WTC11 (cell line): ENCODE measurements at places on chromosomes 7 and 10. TPM values are rescaled to one million over a fixed set of nuclear protein-coding genes. Genes with fewer than 3 reads are reported as not detected.

DNA sequence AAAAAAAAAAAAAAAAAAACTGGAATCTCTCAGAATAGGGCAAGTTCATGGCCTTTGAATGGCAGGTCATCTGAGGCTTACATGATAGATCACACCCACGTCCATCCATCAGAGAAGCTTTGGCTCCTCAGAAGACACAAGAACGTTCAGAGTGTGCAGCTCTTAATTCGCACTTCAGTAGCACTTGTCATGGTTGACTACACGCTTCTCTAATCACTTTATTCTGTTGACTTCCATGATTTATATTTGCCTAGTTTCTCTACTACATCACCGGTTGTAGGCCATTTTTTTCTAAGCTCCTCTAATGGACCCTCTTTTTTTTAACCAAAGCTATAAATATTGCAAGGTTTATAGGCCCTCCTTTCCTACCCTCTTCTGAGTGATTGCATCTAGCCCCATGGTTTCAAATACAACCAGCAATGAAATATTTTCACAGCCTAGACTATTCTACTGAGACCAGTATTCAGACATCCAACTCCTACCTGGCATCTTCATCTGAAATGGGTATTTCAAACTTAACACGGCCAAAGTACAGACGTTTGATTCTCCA lies 305.4 kb upstream of the CELF2 start:
- DNase-seq, result no peak

Gene LRRTM3
- 0.32 to 0.52 TPM (median 0.48 TPM) in 3 replicates for total RNA-seq

DNA sequence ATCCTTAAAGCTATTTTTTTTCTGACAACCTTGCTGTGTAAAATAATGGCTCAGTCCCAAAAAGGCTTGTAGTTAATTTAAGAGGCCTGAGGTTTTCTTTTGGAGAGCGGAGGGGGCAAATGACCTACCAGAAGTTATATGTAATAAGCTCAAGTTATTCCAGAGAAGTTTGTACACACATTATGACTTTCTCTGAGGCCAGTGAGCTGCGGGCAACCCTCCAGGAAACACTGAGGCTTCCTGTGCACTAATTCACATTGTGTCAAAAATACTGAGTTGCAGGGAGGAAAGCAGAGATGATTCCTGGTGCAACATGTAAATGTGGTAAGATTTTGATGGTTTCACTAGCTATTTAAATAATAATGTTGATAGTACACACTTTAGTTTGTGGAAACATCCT lies 188.6 kb downstream of the DIP2C start:
- DNase-seq, result no peak

GRCh38 chr7:143499743-143500348 lies 22.2 kb downstream of the TAS2R41 start:
- no peak for DNase-seq

Gene EPDR1
- total RNA-seq, result 6.3 to 7.4 TPM (median 6.7 TPM) in 3 replicates

GRCh38 chr10:113125612-113126011 lies 175.6 kb downstream of the TCF7L2 start:
- DNase-seq, result no peak

Gene NPTX2
- total RNA-seq, result 10.9 to 17.0 TPM (median 15.9 TPM) in 3 replicates

Gene NPVF
- not detected in 3 replicates for total RNA-seq

- no peak for DNase-seq
Measured at GRCh38 chr10:34696423-34696822, 118.7 kb downstream of the PARD3 start.

- no peak for DNase-seq
Measured at GRCh38 chr10:13589316-13589715, 2.6 kb downstream of the PRPF18 start.

GRCh38 chr10:104486803-104487202 lies 133.2 kb downstream of the CFAP58 start:
- DNase-seq, result no peak

Gene UTF1
- total RNA-seq, result 140 to 196 TPM (median 143 TPM) in 3 replicates

GRCh38 chr7:108257954-108258353 lies 127.8 kb upstream of the LAMB4 start:
- no peak for DNase-seq

- no peak for DNase-seq
Measured at GRCh38 chr10:102673819-102674511, 29.7 kb downstream of the TRIM8 start.

- DNase-seq, result no peak
Measured at GRCh38 chr10:2891073-2891769, 176.1 kb upstream of the PFKP start.

GRCh38 chr7:75559355-75559975 lies 67.3 kb downstream of the SPDYE5 start:
- no peak for DNase-seq

- DNase-seq, result no peak
Measured at GRCh38 chr7:17094963-17095574, 203.4 kb upstream of the AHR start.

DNA sequence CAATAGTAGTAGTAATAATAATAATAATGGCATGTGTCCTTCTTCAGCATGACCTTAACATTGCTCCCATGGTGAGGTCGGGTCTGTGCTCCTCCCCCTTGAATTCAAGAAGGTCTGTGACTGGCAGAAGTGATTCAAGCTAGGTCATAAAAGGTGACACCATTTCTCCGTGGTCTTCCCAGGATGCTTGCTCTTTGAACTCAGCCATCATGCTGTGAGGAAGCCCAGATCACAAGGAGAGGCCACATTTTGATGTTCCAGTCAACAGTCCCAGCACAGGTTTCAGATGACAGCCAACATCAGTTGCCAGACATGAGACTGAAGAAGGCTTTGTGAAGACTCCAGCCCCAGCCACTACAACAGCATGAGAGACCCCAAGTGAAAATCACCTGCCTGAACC lies 83.9 kb downstream of the SEPTIN14 start:
- DNase-seq, result no peak

- DNase-seq, result no peak
Measured at GRCh38 chr7:121023683-121024511, 35.4 kb downstream of the CPED1 start.

GRCh38 chr7:132646052-132646451 lies 69.8 kb upstream of the PLXNA4 start:
- no peak for DNase-seq

DNA sequence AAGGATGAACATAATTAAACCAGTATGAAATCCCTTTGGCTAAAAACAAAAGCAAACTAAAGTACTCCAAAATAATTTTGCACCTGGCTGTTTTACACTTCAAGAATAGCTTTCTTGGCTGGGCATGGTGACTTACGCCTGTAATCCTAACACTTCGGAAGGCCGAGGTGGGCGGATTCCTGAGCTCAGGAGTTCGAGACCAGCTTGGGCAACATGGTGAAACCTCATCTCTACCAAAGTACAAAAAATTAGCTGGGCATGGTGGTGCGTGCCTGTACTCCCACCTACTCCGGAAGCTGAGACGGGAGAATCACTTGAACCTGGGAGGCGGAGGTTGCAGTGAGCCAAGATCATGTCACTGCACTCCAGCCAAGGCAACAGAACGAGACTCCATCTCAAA lies 92.2 kb upstream of the AMPH start:
- no peak for DNase-seq

Gene PRKAG2
- 14.7 to 20.3 TPM (median 17.0 TPM) in 3 replicates for total RNA-seq

DNA sequence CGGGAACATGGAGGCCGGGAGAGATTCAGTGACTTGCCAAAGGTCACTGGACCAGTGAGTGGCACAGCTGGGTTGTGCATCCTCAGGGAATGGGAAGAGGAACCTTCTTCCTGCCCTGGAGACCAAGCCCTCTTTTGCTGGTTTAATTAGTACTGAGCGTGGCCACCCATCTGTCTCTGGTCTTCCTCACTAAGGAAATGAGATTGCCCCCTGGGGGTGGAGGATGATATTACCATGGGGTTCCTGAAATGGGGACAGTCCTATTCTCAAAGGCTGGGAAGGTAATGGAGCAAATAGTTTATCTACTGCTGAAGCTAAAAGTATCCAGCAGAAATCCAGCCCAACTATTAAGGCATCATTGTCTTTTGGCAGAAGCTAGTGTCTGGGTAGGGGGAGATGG lies 98.6 kb upstream of the FGFR2 start:
- peak; percentile 87 for DNase-seq

DNA sequence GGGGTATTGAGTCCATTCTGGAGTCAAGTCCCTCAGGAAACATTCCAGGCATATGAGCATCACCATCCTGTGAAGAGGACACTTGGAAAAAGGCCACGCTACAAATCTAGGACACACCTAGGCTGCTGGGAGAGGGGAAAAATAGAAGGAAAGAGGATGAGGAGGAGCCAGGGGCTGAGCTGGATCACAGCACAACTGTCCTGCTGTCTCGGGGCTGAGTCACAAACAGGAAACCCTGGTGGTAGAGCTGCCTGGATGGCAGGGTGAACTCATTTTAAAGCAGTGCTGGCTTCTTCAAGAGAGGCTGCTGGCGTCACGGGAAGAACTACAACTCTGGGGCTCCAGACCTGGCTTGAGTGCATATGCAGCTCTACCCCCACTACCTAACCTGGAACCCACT lies 151.5 kb downstream of the RNF216 start:
- DNase-seq, result no peak

Gene PLAC9
- total RNA-seq, result 4.6 to 7.3 TPM (median 6.6 TPM) in 3 replicates

DNA sequence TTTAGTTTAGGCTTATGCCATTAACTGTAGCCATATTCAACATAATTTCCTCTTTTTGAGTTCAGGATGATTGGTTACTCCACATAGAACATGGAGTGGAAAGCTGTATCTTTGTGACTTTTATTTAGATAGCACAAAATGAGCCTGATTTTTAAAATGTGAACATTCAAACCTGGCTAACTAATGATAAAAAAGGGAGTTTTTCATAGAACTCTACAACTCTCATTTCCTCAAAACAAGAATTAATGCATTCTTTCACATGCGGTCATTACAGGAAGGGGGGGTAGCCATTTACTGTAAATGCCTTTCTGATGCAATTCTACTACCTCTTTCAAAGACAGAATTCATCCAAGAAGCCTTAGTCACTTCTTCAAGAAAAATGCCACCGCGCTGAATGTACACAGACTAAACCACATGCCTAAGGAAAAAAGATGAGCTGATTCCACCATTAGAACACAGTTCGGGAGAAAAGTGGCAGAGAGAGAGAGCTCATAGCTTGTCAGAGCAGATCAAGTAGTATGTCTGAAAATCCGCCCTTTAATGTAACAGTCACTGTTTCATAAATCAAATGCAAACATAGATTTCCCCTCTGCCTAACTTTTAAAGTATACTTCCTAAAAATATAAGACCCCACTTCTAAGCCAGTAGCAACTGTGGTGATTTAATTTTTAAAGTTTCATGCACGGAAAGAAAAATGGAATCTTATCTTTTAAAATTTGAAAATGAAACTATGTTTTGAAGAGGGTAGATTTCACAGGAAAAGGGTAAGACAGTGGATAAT lies 226.4 kb upstream of the KLF14 start:
- no peak for DNase-seq

GRCh38 chr10:20892796-20893195 lies 4.3 kb downstream of the NEBL start:
- no peak for DNase-seq

GRCh38 chr10:31723106-31723750 lies 205.4 kb downstream of the ARHGAP12 start:
- DNase-seq, result no peak

GRCh38 chr10:119644994-119645393 lies 6.2 kb upstream of the BAG3 start:
- DNase-seq, result no peak

DNA sequence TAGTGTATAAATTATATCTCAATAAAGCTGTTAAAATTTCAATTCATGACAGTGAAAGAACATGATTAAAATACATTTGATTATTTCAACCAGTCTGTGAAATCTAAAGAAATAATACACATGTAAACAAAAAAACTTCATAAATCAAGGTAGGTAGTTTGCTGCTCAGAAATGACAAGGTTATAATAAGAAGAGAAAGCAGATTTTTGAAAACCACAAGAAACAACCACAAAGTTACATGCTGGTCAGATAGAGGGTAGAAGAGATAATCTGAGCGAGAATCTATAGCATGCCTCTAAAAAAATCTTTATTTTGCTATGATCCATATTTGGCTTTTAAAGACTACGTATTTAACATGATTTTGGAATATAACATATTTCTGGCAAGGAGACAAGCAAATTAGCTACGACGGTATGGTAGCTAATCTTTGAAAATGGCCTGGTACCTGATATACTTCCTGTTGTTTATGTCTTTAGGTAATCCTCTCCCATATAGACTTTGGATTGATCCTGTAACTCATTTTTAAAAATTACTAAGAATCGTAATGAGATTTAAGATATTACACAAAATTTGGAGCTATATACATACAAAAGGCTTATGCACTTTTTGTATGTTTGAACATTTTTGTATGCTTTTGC lies 23.5 kb upstream of the VCL start:
- no peak for DNase-seq

GRCh38 chr10:101226491-101227428 lies 2.5 kb downstream of the LBX1 start:
- peak; percentile 48 for DNase-seq

- no peak for DNase-seq
Measured at GRCh38 chr7:6092953-6093354, 61.8 kb downstream of the ANKRD61 start.

GRCh38 chr7:108413782-108414492 lies 42.3 kb downstream of the NRCAM start:
- DNase-seq, result peak; percentile 30

Gene FOXP2
- 0.14 to 0.39 TPM (median 0.17 TPM) in 3 replicates for total RNA-seq

Gene FBXL13
- 1.4 to 2.2 TPM (median 1.7 TPM) in 3 replicates for total RNA-seq

GRCh38 chr7:3649678-3650440 lies 348.8 kb downstream of the SDK1 start:
- no peak for DNase-seq

DNA sequence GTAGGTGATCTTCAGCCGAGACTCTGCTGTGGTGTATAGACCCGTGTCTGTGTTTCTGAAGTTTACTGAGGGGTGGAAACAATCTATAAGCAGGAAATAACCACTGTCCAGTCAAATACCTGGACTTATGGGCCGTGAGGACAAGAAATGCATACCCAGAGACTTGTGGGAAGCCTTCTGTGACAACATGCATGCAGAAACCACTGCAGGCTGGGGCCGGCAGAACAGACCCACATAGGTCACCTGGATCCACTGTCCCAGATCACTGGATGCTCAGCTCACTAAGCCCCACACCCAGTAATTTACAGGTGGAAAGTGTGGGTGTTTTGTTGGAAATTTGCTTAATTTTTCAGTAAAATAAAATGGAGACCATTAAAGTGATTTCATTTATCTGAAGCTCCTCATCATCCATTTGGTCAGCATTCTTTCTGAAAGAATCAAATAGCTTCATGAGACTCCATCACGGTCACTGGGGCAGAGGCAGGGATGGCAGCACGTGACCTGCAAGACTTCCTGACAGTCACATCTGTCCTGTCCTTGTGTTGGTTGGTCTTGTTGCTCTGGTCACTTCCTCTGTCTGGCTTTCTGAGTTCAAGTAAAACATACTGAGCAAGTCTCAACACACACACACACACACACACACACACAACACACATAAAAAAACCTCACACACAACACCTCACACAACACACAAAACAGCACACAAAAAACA lies 108.3 kb downstream of the TNS3 start:
- no peak for DNase-seq

Gene CTTNBP2
- total RNA-seq, result 19.1 to 22.1 TPM (median 20.5 TPM) in 3 replicates
